ENCODE measurements at places on chromosomes 6 and 20.

DNA sequence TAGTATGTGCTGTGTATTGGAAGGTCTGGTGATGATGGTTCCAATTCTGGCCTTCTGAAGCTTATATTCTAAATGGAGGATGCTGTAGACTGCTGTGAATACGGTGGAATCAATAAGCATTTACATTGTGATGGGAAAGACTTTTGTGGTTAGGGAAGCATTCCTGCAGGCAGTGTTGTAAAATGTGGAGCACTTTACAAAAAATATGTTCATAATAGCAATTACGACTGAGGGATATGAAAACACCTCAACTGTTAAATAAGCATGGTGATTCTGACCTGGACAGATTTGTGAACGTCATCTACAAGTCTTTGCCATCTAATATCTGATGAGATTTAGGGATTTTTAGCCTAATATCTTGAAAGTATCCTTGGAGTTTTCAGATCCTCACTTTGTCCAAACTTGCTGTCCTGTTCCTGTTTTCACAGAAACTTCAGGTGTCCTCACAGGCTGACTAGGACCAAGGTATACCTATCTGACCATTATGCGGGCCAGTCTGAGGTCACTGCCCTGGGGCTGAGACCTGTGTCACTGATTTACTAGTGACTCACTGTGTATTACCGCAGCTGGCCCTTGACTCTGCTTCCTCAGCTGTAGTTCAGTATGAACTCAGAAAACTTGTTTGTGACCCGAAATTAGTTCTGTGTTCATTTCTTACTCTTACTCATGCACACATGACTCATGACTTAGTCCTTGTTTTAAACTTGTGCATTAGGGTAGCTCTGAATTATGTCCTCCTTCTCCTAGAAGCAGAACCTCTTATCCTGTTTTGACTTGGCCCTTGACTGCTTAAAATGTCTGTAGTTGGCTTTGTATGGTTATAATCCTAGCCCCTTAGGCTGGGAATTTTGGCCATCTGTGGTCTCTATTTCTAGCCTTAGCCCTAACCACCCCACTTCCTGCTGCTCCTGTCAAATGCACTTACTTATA, 343.0 kb downstream of the CDKAL1 start:
- no peak for DNase-seq

- DNase-seq, result no peak
These were observed 301.2 kb downstream of the LRFN2 start for GRCh38 chr6:40285996-40286395.

GRCh38 chr6:14758421-14759081, 487.3 kb upstream of the JARID2 start:
- DNase-seq, result no peak

GRCh38 chr20:58647796-58648501, 3.1 kb upstream of the STX16 start:
- DNase-seq, result no peak

DNA sequence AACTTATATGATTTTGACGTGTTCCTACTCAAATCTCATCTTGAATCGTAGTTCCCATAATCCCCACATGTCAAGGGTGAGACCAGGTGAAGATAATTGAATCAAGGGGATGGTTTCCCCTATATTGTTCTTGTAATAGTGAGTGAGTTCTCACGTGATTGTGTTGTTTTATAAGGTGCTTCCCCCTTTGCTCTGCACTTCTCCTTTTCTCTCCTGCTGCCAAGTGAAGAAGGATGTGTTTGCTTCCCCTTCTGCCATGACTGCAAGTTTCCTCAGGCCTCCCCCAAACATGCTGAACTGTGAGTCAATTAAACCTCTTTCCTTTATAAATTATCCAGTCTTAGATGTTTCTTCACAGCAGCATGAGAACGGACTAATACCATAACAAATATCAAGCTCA, 83.2 kb downstream of the MANEA start:
- DNase-seq, result no peak

GRCh38 chr20:21272279-21272678, 30.9 kb upstream of the XRN2 start:
- no peak for DNase-seq

DNA sequence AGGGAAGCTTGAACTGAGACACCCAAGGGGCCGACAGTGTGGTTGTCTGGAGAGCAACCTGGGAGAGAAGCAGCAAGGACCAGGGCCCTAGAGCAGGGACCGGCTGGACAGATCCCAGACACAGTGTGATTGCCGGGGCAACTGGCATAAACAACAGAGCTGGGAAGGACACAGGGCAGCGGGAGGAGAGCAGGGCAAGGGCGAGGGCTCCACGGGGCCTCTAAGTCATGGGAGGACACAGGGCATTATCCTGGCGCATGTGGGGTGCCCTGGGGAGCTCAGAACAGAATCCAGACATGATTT, 31.1 kb upstream of the CCR6 start:
- DNase-seq, result no peak

DNA sequence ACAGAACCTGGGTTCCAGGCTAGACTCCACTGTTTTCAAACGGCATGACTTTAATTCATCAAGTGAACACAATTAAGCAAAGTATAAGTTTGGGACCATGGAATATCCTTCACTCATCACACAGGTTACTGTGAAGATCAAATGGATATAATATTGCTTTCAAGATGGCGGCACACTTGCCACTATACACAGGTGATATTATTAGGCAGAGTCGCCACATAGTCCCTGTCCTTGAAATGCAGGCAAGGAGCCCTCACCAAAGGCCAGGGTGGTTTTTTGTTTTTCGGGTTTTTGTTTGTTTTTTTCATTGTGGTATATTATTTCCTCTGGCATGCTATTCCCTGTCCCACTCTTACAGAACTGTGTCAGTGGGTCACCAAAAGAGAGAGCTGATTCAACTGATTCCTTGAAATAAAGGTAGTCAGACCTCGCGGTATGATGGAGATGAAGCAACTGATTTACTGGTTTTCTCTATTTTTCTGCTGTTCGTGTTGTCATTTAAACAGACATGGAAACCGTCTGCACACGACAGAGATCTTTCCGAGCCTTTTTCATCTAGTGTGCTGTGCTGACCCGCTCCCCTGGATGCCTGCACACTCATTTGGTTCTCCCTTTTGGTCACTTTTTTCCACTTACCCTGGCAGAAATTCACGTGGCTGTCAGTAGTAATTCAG, 29.7 kb downstream of the MYB start:
- no peak for DNase-seq

DNA sequence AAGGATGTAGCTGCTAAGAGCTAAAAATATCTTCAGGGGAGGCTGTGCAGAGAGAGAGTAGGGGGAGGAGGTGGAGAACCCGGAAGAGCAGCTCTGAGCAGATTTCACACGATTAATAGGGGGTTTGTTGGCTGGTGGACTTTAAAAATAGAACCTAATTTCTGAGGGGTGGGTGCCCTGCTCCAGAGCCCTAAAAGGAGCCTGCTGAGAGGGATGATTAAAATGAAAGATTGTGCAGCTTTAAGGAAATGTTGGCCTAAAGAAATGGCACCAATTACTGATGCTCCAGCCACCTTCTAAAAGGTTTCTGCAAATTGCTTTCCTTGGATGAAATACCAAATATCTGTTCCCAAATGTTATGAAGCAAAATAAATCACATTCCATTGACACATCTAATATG, 202.8 kb upstream of the BTBD3 start:
- no peak for DNase-seq

- no peak for DNase-seq
These were observed 49.3 kb downstream of the GFRA4 start for GRCh38 chr20:3613821-3614440.

DNA sequence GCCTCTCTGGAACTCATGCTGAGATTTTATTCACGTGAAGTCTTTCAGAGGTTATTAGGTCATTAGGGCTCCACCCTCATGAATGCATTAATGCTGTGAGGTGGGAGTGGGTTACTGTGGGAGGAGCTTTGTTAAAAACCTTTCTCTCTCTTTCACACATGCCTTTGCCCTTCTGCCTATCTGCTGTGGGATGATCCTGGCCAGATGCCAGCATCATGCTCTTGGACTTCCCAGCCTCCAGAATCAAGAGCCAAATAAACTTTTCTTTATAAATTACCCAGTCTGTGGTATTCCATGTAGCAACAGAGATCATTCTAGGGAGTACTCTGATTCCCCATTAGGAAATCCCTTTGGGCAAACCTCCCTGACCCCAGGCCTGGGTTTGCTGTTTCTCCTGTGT, 129.9 kb upstream of the AGPAT4 start:
- DNase-seq, result no peak

DNA sequence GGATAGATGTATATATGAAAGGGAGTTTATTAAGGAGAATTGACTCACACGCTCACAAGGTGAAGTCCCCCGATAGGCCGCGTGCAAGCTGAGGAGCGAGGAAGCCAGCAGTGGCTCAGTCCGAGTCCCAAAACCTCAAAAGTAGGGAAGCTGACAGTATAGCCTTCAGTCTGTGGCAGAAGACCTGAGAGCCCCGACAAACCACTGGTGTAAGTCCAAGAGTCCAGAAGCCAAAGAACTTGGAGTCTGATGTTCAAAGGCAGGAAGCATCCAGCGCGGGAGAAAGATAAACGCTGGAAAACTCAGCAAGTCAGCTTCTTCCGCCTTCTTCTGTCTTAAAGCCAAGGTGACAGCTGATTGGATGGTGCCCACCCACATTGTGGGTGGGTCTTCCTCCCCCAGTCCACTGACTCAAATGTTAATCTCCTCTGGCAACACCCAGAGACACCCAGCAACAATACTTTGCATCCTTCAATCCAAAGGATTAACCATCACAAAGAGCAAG, 102.6 kb upstream of the GJE1 start:
- DNase-seq, result no peak

DNA sequence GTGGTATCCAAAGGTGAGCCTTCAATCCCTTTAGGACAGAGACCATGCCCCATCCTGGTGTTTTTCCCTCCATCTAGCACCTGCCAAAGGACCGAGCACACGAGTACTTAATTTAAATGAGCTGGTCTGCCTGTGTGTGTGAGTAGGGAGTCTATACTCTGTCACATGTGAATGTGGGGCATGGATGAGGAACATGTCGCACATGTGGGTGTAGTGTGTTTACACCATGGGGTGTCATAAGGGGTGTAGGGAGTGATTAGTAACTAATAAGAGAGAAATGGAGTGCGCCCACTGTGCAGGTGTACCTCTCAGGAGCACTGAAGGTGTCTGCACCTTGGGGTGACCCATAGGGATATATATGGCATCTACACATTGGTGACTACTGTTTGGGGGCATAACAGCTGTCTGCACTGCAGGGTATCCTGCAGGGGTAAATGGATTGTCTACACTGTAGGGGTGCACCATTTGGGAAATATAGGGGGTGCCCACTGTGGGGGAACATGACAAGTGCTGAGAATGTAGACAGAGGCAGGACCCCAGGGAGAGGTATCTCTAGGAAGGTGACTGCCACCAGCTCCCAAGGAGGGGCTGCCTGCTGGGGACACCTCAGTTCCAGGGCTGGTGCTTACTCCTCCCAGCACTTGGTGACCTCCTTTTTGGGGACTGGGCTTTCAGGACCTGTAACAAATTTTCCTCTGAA, 53.5 kb downstream of the EBF4 start:
- DNase-seq, result no peak

DNA sequence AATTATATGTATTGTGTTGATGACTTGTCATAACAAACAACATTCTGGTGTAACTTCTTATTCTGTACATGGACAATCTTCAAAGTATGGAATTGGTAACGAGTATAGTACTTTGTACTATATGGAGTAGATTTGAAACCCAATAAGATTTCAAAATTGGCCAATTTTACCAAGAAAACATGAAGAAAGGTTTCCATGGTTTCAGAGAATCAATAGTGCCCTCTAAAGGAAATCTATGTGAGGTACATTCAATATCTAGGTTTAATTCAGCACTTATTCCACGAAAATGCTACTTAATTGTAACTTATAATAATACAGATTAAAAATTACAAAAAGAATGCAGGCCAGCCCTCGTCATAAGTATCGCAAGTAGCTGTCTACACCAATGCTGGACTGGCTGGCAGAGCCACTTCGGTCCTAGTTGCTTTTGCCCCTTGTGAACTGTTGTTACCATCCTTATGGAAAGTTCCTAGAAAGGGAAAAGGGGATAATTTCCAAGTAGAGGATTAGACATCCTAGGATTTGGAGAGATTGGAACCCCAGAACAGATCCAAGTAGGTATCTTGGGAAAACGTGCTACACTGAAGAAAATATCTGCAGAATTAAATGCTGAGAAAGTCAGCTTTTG, 70.9 kb downstream of the LCA5 start:
- peak; percentile 3 for DNase-seq

DNA sequence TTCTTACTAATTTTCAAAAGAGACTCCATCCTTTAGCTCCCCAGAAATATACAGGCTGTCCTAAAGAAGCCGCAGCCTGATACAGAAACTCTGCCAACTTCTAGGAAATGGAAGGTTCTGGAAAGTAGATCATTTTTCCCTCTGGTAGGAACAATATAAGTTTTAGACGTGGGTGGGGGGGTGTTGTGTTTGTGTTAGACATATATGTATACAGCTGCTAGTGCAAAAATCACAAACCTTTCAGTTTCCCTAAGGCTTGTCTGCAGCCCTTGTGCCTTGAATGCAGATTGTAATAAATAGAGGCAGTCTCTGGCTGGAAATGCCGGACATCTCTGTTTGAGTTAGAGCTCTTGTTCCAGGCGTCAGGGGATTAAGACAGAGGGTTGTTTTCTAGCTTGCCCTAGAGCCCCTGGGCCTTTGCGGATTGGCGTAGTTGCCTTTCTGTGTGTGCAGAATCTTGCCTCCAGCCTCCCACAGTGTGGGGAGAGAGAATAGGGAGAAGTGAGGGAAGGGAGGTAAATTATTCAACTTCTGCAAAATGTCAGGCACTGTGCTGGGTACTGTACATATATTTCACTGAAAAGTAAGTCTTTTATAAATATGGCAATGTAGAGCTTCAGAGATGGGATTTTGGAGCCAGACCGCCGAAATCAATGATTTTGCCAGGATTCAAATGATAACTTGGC, 269.7 kb downstream of the PRL start:
- DNase-seq, result no peak

DNA sequence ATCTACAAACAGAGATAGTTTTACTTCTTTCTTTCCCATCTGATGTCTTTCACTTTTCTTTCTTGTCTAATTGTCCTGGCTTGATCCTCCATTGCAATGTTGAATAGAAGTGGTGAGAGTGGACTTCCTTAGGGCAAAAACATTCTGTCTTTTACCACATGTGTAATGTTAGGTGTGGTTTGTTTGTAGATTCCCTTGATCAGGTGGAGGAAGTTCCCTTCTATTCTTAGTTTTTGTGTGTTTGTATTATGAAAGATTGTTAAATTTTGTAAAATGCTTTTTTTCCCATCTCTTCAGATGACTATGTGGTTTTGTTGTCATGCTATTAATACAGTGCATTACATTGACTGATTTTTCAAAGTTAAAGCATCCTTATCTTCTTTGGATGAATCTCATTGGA, 41.6 kb upstream of the DUSP22 start:
- DNase-seq, result no peak
